ENCODE measurements at places on chromosomes 1 and 21.

DNA sequence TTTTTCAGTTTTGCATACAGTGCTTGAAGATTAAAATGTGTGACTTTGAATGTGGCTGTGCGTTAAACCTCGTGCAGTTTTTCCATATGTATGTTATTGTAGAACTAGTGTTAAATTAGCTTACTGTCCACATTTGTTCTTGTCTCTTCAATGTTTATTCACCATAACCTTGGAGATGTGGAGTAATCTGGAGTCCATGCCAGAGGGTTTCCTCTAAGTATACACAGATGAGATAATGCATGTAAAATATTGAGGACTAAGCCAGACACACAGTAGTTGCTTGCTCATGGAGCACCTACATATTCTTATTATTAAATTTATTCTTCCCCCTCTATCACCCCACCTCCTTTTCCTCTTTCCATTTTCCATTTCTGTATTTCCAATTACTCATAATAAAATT, 7.7 kb upstream of the GIPC2 start:
- DNase-seq, result no peak

GRCh38 chr1:110420874-110421793, 13.6 kb upstream of the LAMTOR5 start:
- no peak for DNase-seq

DNA sequence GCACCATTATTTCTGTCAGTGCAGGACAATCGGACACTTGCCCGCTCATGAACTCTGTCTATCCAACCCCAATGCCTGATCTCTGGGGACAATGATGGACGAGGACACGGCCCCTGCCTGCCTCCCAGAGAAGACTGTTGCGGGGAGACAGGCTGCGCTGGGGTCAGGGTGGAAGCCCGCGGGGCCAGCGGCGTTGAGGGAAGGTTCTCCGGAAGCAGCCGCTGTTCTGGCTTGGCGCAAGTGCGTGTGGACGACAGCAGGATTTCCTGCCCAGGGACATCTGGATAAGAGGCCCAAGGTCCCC, 18.8 kb downstream of the RHBG start:
- DNase-seq, result no peak

DNA sequence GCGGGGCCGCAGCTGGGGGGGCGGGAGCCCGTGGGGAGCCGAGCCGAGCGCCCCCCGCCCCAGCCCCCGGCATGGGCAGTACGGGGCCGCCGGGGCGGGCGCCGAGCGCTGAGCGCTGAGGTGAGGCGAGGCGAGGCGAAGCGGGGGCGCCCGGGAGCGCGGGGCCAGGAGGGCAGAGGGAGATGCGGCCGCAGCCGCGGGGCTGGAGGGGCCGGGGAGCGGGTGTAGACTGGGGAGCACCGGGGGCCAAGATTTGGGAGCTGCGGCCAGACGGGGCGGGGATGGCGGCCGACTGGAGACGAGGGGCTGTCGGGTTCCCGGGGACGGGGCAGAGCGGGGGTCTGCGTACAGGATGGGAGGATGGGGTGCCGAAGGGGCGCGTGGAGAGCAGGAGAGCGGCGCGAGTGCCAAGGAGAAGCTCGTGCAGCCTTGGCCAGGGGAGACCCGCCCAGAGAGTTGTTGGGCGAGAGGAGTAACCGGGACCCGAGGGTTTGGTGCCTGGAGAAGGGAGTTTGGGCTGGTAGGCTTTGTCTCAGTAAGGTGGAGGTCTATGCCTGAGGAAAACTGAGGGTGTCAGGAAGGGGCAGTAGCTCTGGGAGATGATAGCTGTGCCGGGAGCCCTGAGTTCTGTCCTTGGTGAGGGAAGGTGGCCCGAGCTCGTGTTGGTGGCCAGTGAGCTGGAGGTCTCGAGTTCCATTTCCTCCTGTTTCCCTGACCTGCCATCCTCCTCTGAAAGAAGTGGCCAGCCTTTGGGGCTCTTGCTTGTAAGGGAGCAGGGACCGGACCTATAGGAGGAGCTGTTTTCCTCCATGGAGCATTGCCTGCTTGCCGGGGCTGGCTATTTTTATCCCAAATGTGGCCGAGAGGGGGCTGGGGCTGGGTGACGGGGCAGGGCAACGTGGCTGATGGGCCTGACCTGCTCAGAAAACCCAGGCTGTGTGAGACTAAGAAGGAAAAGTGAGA, 539 bp downstream of the ATP8B2 start:
- DNase-seq, result no peak

GRCh38 chr21:46442938-46443337, 15.8 kb upstream of the DIP2A start:
- no peak for DNase-seq

GRCh38 chr1:111190931-111191451, 9.5 kb downstream of the DENND2D start:
- no peak for DNase-seq

DNA sequence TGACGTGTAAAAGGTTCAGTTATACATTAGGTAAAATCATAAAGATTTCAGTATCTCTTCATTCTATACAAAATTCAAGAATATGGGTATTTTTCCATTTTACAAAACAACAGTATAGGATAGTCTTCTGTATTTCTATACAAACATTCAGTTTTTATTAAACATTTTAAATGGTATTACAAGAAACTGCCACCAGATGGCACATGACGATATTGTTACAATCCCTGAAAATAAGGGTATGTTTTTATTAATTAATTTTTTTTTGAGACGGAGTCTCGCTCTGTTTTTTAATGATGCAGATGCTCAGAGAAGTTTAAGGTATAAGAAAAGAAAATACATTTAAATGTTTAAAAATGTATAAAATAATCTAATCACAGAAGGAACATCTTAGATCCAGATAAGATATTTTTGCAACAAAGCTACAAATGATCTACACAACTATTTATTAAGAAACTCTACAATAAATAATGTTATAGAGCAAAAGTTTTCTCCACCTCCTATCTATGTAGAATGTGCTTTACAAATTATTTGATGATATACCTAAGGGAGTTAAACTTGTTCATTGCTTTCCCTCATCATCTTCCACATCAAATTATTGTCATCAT, 23.5 kb upstream of the RSBN1 start:
- no peak for DNase-seq

GRCh38 chr1:55331351-55331750, 116.2 kb upstream of the USP24 start:
- no peak for DNase-seq

DNA sequence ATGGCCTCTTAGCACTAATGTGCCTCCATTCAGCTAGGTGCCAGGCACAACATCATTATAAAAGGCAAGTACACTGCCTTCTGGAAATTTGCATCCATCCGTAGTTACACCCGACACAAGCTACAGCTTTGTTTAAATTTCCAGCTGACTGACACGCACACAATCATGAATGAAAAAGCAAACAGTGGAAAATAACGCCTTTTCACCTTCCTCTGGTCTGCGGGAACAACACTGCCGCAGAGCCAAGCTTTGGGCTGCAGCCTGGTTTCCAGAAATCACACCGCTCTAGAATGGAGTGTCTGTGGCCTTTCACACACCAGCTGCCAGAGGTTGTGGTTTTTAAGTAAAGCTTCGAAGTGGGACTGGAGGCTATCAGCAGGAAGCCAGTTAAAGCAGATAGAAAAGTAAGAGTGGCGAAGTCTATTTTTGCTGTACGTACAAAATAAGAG, 142.8 kb upstream of the COA6 start:
- DNase-seq, result peak; percentile 52

GRCh38 chr1:151710187-151710840, 6.3 kb downstream of the CELF3 start:
- peak; percentile 56 for DNase-seq

DNA sequence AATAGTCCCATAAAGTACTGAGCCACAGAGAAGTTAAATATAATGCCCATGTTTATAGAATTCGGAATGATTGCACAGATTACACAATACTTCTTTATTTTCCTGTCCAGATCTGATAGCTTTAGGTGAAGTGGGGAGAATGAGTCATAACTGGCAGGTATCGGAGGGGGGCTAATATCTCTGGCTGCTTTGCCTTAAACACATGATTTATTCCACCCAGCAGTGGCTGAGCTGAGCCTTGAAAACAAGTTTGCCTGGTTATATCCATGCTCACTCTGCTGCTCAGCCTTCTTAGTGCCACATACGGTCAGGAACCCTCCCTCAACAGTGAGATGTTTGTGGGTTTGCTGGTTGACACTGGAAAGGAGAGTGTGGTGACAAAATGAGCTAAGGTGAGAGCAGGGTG, 119.7 kb upstream of the ZNF648 start:
- DNase-seq, result no peak
